ENCODE measurements at places on chromosomes 16 and 17.

GRCh38 chr17:73365301-73365874 lies 53.6 kb upstream of the CDC42EP4 start:
- no peak overlapping the region for H3K4me3 ChIP-seq
- no peaks in the 10 kb centered on the region for H3K27me3 ChIP-seq
- H3K36me3 ChIP-seq, result no peaks in the 10 kb centered on the region
- no peak for DNase-seq
- no peaks in the 10 kb centered on the region for H3K4me1 ChIP-seq

GRCh38 chr16:88798772-88799455 lies 4.7 kb upstream of the CDT1 start:
- no peak for DNase-seq
- H3K4me3 ChIP-seq, result no peak overlapping the region
- peaks cover 32% of the 10 kb centered on the region for H3K4me1 ChIP-seq

- peaks cover 80% of the 10 kb centered on the region for H3K4me1 ChIP-seq
- peak overlapping the region; percentile 91 for H3K27ac ChIP-seq
- H3K4me3 ChIP-seq, result no peak overlapping the region
- DNase-seq, result no peak
- H3K27me3 ChIP-seq, result no peaks in the 10 kb centered on the region
Measured at GRCh38 chr17:38897176-38897575, 27.3 kb downstream of the LASP1 start.

GRCh38 chr16:85220125-85220839 lies 108.0 kb upstream of the CIBAR2 start:
- no peak for DNase-seq
- H3K36me3 ChIP-seq, result no peaks in the 10 kb centered on the region
- no peak overlapping the region for H3K4me3 ChIP-seq
- H3K4me1 ChIP-seq, result peaks cover 6% of the 10 kb centered on the region
- H3K27me3 ChIP-seq, result no peaks in the 10 kb centered on the region

- H3K4me1 ChIP-seq, result peaks cover 8% of the 10 kb centered on the region
- H3K27ac ChIP-seq, result no peak overlapping the region
- peaks cover 7% of the 10 kb centered on the region for H3K27me3 ChIP-seq
- no peaks in the 10 kb centered on the region for H3K36me3 ChIP-seq
Measured at GRCh38 chr17:58873926-58874325, 118.3 kb downstream of the PPM1E start.

- peaks cover 3% of the 10 kb centered on the region for H3K4me1 ChIP-seq
- H3K27ac ChIP-seq, result no peak overlapping the region
- DNase-seq, result no peak
- H3K36me3 ChIP-seq, result no peaks in the 10 kb centered on the region
- H3K27me3 ChIP-seq, result no peaks in the 10 kb centered on the region
- no peak overlapping the region for H3K4me3 ChIP-seq
Measured at GRCh38 chr16:4147236-4147635, 31.0 kb upstream of the ADCY9 start.

GRCh38 chr16:55469821-55470532 lies 9.0 kb upstream of the MMP2 start:
- no peak overlapping the region for H3K4me3 ChIP-seq
- H3K27ac ChIP-seq, result no peak overlapping the region
- peaks cover 15% of the 10 kb centered on the region for H3K4me1 ChIP-seq
- H3K36me3 ChIP-seq, result no peaks in the 10 kb centered on the region
- no peak for DNase-seq

GRCh38 chr17:3009411-3009920 lies 53.9 kb downstream of the OR1D5 start:
- no peak for DNase-seq
- no peak overlapping the region for H3K27ac ChIP-seq
- H3K4me3 ChIP-seq, result no peak overlapping the region
- peaks cover 22% of the 10 kb centered on the region for H3K36me3 ChIP-seq
- H3K27me3 ChIP-seq, result no peaks in the 10 kb centered on the region
- H3K4me1 ChIP-seq, result peaks cover 6% of the 10 kb centered on the region

Data from activated T-cell treated with anti-CD3 and anti-CD28 coated beads, Interleukin-2, amount 50 U/mL, for 24 hours (primary cell).